ENCODE measurements at places on chromosomes 6 and 20. TPM values are rescaled to one million over a fixed set of nuclear protein-coding genes. Genes with fewer than 3 reads are reported as not detected.

The CSNK2A1 gene
- total RNA-seq = 143 TPM

The PTPRT gene
- total RNA-seq = 34.7 TPM

The ADGRF1 gene
- total RNA-seq = not detected

The C6orf52 gene
- 0.98 TPM for total RNA-seq

The MRPS10 gene
- total RNA-seq = 31.7 TPM

The HLA-DQA2 gene
- total RNA-seq = not detected

The FNDC11 gene
- total RNA-seq = 4.4 TPM

The BLTP3A gene
- 6.1 TPM for total RNA-seq

The SAMD10 gene
- 7.6 TPM for total RNA-seq

The FAM209A gene
- total RNA-seq = not detected

The TFAP2A gene
- 0.25 TPM for total RNA-seq

The KCNQ5 gene
- total RNA-seq = 17.2 TPM

The PREX1 gene
- 16.0 TPM for total RNA-seq

The LY6G5C gene
- 1.2 TPM for total RNA-seq

The ULBP1 gene
- 2.5 TPM for total RNA-seq

The MPIG6B gene
- not detected for total RNA-seq

The FHL5 gene
- total RNA-seq = 0.74 TPM

The PACSIN1 gene
- total RNA-seq = 2.7 TPM

The WASF1 gene
- 116 TPM for total RNA-seq

The GGT7 gene
- 20.2 TPM for total RNA-seq

The BPIFB4 gene
- not detected for total RNA-seq

The IRAK1BP1 gene
- 15.0 TPM for total RNA-seq

The HNF4A gene
- not detected for total RNA-seq

The FKBP1C gene
- not detected for total RNA-seq

The F13A1 gene
- total RNA-seq = 3.2 TPM

The PRPH2 gene
- total RNA-seq = 3.4 TPM

The CEP43 gene
- 26.8 TPM for total RNA-seq

The TOX2 gene
- total RNA-seq = 0.74 TPM

The LZTS3 gene
- total RNA-seq = 15.0 TPM

The HEY2 gene
- total RNA-seq = 0.98 TPM

The PRND gene
- 0.25 TPM for total RNA-seq

The LPA gene
- total RNA-seq = 0.25 TPM

The IL17F gene
- total RNA-seq = 0.25 TPM

Measured in temporal lobe (tissue), 4 donors.